ENCODE measurements at places on chromosomes 6 and 20. TPM values are rescaled to one million over a fixed set of nuclear protein-coding genes. Genes with fewer than 3 reads are reported as not detected.

UST gene
- total RNA-seq, result 7.1 TPM

HCRTR2 gene
- not detected for total RNA-seq

SDCBP2 gene
- total RNA-seq, result 0.74 TPM

PNLDC1 gene
- total RNA-seq, result not detected

KATNA1 gene
- 17.2 TPM for total RNA-seq

ARHGAP18 gene
- 14.1 TPM for total RNA-seq

APCDD1L gene
- total RNA-seq, result 4.2 TPM

PRR18 gene
- not detected for total RNA-seq

SIM1 gene
- not detected for total RNA-seq

VWA7 gene
- 0.67 TPM for total RNA-seq

VNN1 gene
- not detected for total RNA-seq

CEP57L1 gene
- 30.6 TPM for total RNA-seq

HRH3 gene
- total RNA-seq, result not detected

OXT gene
- total RNA-seq, result not detected

RNF39 gene
- total RNA-seq, result not detected

CFB gene
- 2.0 TPM for total RNA-seq

LKAAEAR1 gene
- total RNA-seq, result 0.84 TPM

CLPSL2 gene
- not detected for total RNA-seq

POU3F2 gene
- not detected for total RNA-seq

ANKEF1 gene
- 2.4 TPM for total RNA-seq

CALHM5 gene
- total RNA-seq, result 1.5 TPM

MPC1 gene
- total RNA-seq, result 32.9 TPM

NKX2-4 gene
- total RNA-seq, result not detected

BMP7 gene
- not detected for total RNA-seq

KHDC1L gene
- not detected for total RNA-seq

GMDS gene
- 10.7 TPM for total RNA-seq

SLC18B1 gene
- total RNA-seq, result 3.9 TPM

FHL5 gene
- total RNA-seq, result not detected

EBF4 gene
- total RNA-seq, result 0.34 TPM

KCNK16 gene
- not detected for total RNA-seq

SIRPD gene
- total RNA-seq, result not detected

NOX3 gene
- not detected for total RNA-seq

SLC23A2 gene
- 6.4 TPM for total RNA-seq

REM1 gene
- total RNA-seq, result not detected

TINAG gene
- not detected for total RNA-seq

RIPOR3 gene
- 0.30 TPM for total RNA-seq

LIME1 gene
- 6.7 TPM for total RNA-seq

ANKRD66 gene
- not detected for total RNA-seq

HLA-E gene
- total RNA-seq, result 92.2 TPM

ESR1 gene
- under 0.01 TPM for total RNA-seq

PI16 gene
- total RNA-seq, result not detected

TMC2 gene
- not detected for total RNA-seq

HLA-DQA1 gene
- not detected for total RNA-seq

SLC26A8 gene
- total RNA-seq, result not detected

KCNK15 gene
- total RNA-seq, result not detected

SNAI1 gene
- 2.5 TPM for total RNA-seq

PPP1R16B gene
- not detected for total RNA-seq

UBD gene
- not detected for total RNA-seq

SNHG17 gene
- total RNA-seq, result 15.6 TPM

ARFRP1 gene
- 36.8 TPM for total RNA-seq

BEND3 gene
- 1.3 TPM for total RNA-seq

LPIN3 gene
- 11.6 TPM for total RNA-seq

CPXM1 gene
- 5.6 TPM for total RNA-seq

Data from bronchus fibroblast of lung (primary cell).